ENCODE measurements at places on chromosomes 7 and 10.

DNA sequence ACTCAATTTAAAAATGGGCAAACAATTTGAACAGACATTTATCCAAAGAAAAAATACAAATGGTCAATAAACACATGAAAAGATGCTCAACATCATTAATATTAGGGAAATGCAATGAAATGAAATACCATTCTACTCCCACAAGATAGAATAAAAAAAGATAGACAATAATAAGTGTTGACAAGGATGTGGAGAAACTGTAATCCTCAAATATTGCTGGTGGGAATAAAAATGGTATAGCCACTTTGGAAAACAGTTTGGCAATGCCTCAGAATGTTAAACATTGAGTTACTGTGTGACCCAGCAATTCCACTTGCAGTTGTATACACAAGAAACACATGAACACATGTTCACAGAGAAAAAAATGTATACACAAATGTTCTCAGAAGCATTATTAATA, 197.6 kb downstream of the RELN start:
- no peak for DNase-seq

- no peak for DNase-seq
These were observed 302.0 kb downstream of the TFEC start for GRCh38 chr7:115728518-115728917.

DNA sequence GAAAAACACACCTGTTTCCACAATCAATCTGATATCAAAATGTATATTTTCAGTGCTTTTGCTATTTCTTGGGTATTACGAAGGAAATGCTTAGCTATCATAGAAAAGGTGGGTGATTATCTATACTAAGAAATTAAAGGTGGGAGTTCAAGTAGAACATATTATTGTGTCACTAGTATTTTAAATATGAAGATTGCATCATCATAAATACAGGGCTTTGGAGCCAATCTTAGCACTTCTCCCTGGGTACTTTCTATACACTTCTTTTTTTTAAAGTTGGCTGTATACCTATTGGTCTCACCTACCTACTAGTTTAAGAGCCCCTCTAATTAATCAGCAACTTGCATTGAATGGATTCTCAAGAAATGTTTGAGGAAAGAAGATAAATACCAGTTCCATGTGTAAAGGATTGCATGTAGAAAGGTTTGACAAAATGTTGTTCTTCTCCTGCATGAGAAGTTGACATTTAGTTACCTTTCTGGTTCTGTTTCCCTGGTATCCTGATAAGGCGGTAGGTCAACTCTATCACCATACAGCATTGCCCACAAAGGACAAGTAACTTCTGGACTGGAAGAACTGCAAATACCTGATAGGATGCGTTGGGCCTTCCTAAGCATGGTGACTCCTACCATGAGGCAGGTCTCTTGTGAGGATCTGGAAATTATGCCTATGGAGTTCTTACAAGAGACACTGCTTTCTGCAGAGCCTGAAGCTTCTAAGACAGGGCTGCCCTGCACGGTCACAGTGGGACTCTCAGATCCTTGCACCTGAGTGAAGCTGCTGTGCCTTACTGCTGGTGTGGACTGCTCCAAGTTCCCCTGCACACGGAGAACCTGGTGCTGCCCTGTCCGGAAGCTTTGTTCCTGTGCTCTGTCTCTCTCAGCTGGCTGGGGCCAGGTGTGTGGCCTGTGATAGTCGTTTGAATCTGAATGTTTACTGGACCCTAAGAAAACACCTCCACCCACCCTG, 32.1 kb upstream of the PDSS1 start:
- no peak for DNase-seq

- no peak for DNase-seq
These were observed 7.8 kb downstream of the NPS start for GRCh38 chr10:127556916-127557315.

DNA sequence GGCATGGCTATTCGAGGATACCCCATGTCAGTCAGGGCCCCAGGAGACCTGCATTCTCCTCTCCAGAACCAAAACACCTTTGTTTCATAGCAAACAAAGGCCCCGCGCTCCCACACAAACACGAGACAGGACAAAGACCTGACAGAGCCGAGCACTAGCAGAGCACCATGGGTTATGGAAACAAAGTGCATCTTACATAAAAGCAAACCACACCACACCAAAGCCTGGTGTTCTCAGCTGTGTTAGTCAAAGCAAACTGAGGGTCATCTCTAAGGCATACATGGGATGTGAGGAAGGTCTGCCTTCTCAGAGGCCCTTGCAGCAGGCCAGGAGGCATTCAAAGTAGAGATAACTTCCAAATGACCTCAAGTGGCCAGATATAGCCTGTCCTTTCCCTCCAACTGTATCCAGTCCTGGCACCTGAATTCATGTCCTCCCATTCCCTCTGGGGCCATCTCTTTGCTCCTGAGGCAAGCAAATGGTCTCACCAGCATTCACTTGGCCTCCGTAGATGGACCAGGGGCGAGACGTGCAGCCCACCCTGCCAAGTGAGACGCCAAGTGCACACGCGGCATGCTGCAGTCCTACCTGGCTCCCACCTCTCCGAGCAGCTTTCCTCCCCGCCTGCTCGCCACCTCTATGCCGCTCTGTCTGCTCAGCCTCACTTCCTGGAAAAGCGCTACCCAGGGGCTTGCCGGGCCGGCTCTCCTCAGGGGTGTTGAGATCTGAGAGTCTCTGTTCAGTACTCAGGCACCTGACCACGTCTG, 45.3 kb upstream of the PDLIM1 start:
- no peak for DNase-seq

DNA sequence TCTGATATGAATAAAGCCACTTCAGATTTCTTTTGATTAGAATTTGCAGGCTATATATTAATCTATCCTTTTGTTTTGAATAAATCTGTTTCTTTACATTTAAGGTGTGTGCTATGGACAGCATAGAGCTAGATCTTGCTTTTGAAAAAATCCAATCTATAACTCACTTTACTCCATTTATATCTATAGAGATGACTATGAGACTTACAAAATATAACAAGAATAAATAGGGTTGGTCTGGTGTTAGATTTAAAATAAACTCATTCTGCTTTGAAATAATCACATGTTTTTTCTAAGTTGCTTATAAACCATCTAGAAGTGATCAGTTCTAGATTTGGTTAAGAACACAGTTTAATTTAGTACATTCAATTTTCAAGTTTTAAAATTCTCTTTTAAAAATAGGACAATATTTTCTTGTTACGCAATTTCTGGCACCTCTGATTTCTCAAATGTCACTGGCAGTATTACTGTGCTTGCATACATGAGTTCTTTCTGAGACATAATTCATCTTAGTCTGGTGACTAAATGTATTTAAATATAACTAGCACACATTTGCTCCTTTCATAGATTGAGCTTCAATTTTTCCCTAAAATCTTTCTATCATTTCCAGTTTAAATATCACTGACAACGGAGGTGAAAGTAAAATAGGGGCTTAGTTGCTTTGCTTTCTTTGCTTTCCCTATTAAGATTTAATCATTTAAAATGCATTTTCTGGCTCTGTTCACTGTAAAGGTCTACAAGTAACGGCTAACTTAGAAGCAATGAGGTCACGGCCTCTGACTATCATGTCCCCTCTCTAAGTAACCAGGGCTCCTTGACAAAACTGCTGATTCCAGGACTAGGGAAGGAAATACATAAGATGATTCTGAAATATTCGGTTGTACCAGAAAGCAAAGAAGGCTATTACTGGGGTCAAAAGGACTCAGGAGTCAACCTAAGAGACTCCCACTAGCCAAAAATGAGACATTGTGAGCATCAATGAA, 89.3 kb downstream of the ICA1 start:
- DNase-seq: no peak

Data from MV-4-11 (cell line).